T-cell (primary cell): ENCODE measurements at places on chromosomes 12 and 14. TPM values are rescaled to one million over a fixed set of nuclear protein-coding genes. Genes with fewer than 3 reads are reported as not detected.

PPFIBP1 gene
- 6.1 TPM for total RNA-seq

DNA sequence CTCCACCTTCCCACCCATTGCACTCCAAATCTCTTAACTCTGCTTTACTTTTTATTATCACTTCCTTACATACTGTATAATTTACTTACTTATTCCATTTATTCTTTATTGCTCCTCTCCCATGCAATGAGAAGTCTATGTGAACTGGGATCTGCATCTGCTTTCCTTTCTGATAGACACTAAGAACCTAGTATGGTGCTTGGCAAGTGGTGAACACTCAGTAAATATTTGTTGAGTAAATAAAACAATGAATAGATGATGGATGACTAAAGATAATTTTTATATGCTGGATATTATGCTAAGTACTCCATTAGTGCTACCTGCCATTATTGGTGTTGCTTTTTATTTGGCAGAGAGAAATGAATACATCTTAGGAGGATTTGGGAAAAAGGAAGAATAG is 151.0 kb downstream of the TPH2 start:
- H3K4me1 ChIP-seq, result no peaks in the 10 kb centered on the region
- H3K27me3 ChIP-seq, result no peaks in the 10 kb centered on the region
- DNase-seq, result no peak
- no peaks in the 10 kb centered on the region for H3K36me3 ChIP-seq

SIX6 gene
- total RNA-seq, result not detected

DNA sequence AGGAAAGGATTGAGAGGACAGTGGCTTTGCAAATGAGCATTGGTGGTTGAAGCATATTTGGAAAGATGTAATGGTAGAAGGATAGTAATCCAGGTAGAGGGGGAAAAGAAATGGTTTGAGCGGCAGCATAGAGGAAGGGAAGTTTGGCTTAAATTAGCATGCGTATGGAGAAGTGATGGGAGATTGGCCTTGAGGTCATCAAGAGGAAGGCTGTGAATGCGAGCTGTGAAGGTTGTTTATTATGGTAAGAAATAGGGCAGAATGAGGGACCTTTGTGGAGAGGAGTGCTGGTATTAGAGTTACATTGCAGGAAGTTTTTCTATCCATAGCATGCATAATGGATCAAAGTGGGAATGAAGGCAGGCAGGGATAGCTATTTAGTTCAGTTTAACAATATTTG is 162.1 kb downstream of the TMTC2 start:
- H3K36me3 ChIP-seq, result no peaks in the 10 kb centered on the region
- DNase-seq, result no peak
- H3K4me1 ChIP-seq, result no peaks in the 10 kb centered on the region
- no peak overlapping the region for H3K4me3 ChIP-seq
- no peak overlapping the region for H3K27ac ChIP-seq

DNA sequence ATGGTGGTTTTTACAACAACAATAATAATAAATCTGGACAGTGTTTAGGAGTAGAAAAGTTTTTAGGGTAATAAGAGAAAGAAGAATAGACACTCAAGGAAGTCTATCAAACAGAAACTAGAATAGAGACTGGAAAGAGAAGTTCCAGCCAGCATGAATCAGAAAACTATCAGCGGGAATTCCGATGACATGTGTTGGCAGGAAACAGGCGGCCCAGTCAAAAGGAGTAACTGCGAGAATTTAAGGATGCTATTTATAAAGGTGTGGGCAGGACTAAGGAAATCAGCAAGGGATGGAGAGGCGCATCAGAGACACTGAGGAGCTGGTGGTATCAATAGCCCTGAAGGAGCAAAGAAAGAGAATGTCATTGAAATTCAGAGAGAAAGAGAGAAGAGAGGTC is 89.9 kb downstream of the TBX5 start:
- H3K4me1 ChIP-seq, result no peaks in the 10 kb centered on the region
- DNase-seq, result no peak
- no peak overlapping the region for H3K4me3 ChIP-seq
- H3K36me3 ChIP-seq, result no peaks in the 10 kb centered on the region
- no peak overlapping the region for H3K27ac ChIP-seq
